CD14-positive monocyte (primary cell): ENCODE measurements at places on chromosomes 4 and X.

DNA sequence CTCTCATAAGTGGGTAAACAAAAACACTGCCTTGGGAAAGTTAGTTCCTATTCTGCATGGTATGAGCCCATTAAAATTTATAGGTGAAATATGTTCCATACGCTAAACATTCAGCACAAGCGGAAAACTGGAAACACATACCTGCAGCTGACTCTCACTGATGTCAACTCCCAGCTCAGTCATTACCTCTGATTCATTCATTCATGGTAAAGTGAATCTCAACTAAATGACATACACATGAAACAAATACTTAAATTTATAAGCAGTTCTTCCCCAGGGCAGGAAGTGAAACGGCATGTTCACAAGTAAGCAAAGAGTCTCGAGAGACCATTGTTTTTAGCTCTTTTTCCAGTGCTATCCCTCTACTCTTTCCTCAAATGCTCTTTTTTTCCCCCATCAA lies 1.6 kb downstream of the SLC10A6 start:
- H3K36me3 ChIP-seq: no peaks in the 10 kb centered on the region
- DNase-seq: no peak
- no peaks in the 10 kb centered on the region for H3K27me3 ChIP-seq
- H3K4me3 ChIP-seq: no peak overlapping the region
- H3K27ac ChIP-seq: no peak overlapping the region

DNA sequence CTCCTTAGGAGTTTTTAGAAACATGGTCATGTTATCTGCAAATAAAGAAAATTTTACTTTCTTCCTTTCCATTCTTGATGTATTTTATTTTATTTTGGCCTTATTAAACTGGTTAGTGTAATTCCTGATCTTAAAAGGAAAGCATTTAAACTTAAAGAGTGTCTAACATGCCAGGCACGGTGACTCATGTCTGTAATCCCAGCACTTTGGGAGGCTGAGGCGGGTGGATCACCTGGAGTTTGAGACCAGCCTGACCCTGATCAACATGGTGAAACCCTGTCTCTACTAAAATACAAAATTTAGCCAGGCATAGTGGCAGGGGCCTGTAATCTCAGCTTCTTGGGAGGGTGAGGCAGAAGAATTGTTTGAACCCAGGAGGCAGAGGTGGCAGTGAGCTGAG lies 281.3 kb downstream of the PTTG2 start:
- DNase-seq: no peak
- no peak overlapping the region for H3K4me3 ChIP-seq
- H3K4me1 ChIP-seq: peaks cover 3% of the 10 kb centered on the region
- H3K36me3 ChIP-seq: no peaks in the 10 kb centered on the region

GRCh38 chr4:175639346-175639745 lies 172.7 kb downstream of the GPM6A start:
- DNase-seq: no peak
- H3K27me3 ChIP-seq: no peaks in the 10 kb centered on the region

GRCh38 chr4:177010418-177010817 lies 217.7 kb upstream of the VEGFC start:
- no peak overlapping the region for H3K27ac ChIP-seq
- no peak overlapping the region for H3K4me3 ChIP-seq
- H3K27me3 ChIP-seq: no peaks in the 10 kb centered on the region
- no peak for DNase-seq
- no peaks in the 10 kb centered on the region for H3K4me1 ChIP-seq
- H3K36me3 ChIP-seq: no peaks in the 10 kb centered on the region

- H3K4me1 ChIP-seq: no peaks in the 10 kb centered on the region
- DNase-seq: no peak
- no peaks in the 10 kb centered on the region for H3K36me3 ChIP-seq
Observed at GRCh38 chr4:150395872-150396271, 186.1 kb upstream of the MAB21L2 start.

GRCh38 chr4:102563000-102563399 lies 61.8 kb downstream of the NFKB1 start:
- H3K36me3 ChIP-seq: peaks cover 64% of the 10 kb centered on the region
- DNase-seq: peak; percentile 52
- no peak overlapping the region for H3K27ac ChIP-seq
- H3K4me3 ChIP-seq: no peak overlapping the region

DNA sequence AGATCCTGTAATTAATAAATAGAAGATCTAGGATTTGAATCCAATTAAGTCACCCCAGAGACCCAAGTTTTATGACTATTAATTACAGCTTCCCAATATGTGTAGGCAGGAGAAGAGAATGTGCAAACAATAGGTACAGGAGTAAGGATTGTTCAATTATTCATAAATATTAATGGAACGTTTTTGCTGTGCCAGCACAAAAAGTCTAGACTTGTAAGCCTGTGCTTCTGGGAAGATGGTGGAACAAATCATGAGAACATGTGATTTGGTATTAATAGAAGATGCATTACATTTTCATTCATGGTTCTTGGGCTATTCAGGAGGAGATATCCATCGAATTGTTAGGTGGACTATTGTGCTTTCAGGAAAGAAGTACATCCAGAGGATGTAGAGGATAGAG lies 1240.9 kb downstream of the STIM2 start:
- DNase-seq: no peak
- H3K36me3 ChIP-seq: no peaks in the 10 kb centered on the region
- no peak overlapping the region for H3K4me3 ChIP-seq
- no peak overlapping the region for H3K27ac ChIP-seq
- no peaks in the 10 kb centered on the region for H3K27me3 ChIP-seq

DNA sequence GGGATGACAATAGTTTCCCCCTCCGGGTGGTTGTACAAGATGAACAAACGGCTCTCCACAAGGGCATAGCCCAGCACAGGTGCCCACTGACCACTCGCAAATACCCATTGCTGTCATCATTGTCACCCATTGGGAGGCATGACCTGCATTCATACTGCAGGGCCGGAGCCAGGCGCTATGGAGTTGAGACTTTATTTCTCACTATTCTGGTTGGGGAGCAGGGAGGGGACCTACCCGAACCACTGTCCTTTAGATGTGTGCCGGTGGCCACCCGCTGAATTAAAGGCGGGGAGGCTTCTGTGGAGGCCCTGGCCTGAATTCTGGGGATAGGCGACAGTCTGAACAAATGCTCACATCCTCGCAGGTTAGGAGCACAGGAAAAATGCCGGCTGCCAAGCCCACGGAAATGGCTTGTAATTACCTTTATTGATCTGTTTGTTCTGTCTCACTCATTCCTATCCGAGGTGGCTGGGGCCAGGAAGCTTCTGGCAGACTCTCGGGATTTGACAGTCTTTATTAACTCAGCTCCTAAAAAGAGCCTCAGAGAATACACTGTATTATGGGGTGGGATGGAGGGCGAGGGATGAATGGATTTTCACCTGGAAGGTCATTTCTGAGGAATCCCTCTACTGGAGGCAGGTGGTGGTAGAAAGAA lies 125.1 kb upstream of the PSAPL1 start:
- no peak for DNase-seq
- no peak overlapping the region for H3K4me3 ChIP-seq
- no peaks in the 10 kb centered on the region for H3K36me3 ChIP-seq
- no peak overlapping the region for H3K27ac ChIP-seq
- no peaks in the 10 kb centered on the region for H3K27me3 ChIP-seq
- H3K4me1 ChIP-seq: no peaks in the 10 kb centered on the region

DNA sequence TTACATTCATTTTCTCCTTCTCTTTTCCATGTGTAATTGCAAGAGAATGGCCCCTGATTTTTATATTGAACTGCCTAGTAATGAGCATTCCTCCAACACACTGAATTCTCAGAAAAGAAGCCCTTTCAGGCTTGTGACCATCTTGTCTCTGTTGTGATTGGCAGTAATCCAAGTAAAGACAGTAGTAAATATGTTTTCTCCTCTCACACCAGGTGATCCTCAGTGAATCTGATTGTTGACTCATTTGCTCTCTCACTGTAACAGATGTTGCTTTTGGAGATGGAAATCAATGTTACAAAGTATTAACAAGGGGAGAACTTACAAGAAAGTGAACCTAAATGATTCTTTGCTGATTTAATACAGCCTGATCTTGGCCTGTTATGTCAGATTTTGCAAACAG lies 271.0 kb downstream of the AFF2 start:
- H3K4me1 ChIP-seq: no peaks in the 10 kb centered on the region
- no peaks in the 10 kb centered on the region for H3K27me3 ChIP-seq
- DNase-seq: no peak
- H3K4me3 ChIP-seq: no peak overlapping the region
- H3K36me3 ChIP-seq: no peaks in the 10 kb centered on the region

GRCh38 chr4:126354784-126355183 lies 1040.0 kb downstream of the FAT4 start:
- DNase-seq: no peak
- H3K27ac ChIP-seq: no peak overlapping the region
- no peaks in the 10 kb centered on the region for H3K36me3 ChIP-seq
- no peaks in the 10 kb centered on the region for H3K27me3 ChIP-seq

DNA sequence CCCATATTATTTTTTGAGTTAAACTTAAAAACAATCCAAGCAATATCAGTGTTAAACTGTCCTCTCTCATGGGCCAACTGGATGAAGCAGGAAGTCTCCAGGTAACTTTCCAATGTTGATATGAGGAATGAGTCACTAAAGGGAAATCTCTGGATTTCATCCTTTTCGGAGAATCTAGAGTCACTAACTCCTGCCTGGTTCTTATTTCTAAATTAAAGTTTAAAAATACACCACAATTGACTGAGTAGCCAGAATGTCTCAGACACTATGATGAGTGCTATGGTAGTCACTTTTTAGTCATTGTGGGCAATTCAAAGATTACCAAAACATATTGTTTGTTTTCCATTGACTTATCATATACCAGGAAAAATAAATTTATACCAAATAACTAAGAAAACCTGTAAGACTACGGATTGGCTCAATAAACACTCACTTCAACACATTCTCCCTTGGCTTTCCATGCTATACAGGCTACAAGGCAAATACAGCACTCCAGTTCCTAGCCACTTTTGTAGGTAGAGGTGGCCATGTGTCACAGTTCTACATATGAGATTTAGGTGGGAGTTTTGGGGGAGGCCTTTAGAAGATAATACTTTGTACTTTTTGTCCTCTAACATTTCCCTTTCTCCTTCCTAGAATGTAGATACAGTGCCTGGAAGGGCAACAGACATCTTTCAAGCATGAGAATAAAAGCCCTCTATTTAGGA lies 8.6 kb downstream of the SLC9B2 start:
- H3K4me1 ChIP-seq: no peaks in the 10 kb centered on the region
- H3K27me3 ChIP-seq: no peaks in the 10 kb centered on the region
- H3K4me3 ChIP-seq: no peak overlapping the region
- H3K27ac ChIP-seq: no peak overlapping the region
- no peak for DNase-seq

DNA sequence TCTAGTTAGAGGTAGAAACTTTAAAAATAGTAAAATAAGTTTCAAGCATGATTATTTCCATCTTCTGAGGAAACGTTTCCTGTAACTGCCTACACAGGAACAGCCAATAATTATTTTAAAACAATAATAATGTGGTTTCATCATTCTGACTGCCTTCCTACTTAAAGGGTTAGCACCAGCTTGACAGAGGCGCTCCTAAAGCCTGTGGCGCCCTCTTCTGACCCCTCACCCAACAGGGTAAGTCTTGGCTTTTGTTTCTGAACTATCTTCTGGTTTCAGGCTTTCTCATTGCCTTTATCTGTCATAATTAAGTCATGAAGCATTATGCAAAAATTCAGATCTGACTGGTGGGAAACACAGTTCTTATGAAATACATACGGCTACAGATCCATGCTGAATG lies 96.7 kb downstream of the ITM2A start:
- peak; percentile 13 for DNase-seq
- H3K36me3 ChIP-seq: no peaks in the 10 kb centered on the region
- H3K27ac ChIP-seq: no peak overlapping the region
- no peaks in the 10 kb centered on the region for H3K4me1 ChIP-seq
- no peak overlapping the region for H3K4me3 ChIP-seq
- no peaks in the 10 kb centered on the region for H3K27me3 ChIP-seq

DNA sequence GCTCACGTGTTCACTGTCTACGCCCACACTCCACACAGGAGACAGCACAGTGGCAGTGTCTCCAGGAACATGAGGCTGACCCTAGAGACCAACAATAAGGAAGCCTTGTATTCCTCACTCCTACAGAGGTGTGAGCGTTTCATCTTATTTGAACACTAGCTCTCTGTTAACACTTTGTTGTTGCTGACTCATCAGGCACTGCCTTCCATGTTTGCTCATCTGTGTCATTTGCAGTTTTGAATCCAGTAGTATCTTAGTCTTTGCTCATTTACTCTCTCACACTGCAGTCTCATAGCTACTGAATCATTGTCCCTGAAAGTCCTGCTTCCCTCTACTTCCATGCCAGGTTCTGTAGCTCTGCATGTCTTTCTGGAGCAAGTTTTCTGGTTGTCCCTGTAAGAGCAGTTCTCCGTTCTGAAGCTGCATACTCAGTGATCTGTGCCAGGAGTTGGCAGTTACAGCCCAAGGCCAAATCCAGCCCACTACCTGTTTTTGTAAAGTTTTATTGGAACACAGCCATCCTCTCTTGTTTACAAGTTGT lies 80.3 kb upstream of the DCLK2 start:
- DNase-seq: no peak
- no peaks in the 10 kb centered on the region for H3K27me3 ChIP-seq
- H3K4me3 ChIP-seq: no peak overlapping the region
- no peaks in the 10 kb centered on the region for H3K36me3 ChIP-seq
- no peaks in the 10 kb centered on the region for H3K4me1 ChIP-seq
- H3K27ac ChIP-seq: no peak overlapping the region

- no peaks in the 10 kb centered on the region for H3K36me3 ChIP-seq
- H3K27me3 ChIP-seq: no peaks in the 10 kb centered on the region
- H3K4me3 ChIP-seq: no peak overlapping the region
- DNase-seq: no peak
Observed at GRCh38 chr4:129561886-129562671, 466.1 kb downstream of the C4orf33 start.

DNA sequence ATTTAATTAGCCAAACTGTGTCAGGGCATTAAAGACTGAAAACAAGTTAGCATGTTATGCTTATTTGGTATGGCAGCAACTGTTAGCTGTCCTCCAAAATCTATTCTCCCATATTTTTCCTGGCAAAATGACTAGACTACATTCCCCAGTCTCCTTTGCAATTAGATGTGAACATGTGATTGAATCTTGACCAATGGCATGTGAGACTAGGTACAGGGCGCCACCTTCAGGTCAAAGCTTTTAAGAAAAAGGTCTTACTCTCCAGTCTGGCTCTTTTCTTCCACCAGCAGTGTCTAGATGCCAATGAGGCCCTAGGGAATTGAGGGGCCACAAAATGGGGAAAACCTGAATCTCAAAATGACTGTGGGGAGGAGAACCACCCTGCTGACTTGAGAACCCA lies 408.2 kb downstream of the SMARCA1 start:
- H3K27ac ChIP-seq: no peak overlapping the region
- H3K27me3 ChIP-seq: no peaks in the 10 kb centered on the region
- no peaks in the 10 kb centered on the region for H3K36me3 ChIP-seq
- no peaks in the 10 kb centered on the region for H3K4me1 ChIP-seq
- DNase-seq: no peak

DNA sequence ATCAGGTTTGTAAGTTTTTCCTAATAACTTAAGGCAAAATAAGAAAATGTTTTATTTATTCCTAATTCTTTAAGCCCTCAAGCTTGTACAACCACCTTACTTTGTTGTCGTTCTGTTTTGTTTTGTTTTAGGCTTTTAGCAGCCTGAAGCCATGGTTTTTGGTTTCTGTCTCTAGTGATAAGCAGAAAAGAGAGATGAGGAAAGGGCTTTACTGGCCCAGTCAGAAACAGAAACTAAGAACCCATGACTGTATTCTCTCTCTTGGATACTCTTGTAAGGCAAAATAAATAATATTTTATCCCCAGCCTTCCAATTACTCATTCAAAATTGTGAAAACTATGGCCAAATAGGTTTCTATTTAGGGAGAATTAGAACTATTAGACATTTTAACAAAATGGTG lies 29.4 kb downstream of the TBC1D19 start:
- H3K27me3 ChIP-seq: no peaks in the 10 kb centered on the region
- H3K4me3 ChIP-seq: no peak overlapping the region
- no peak for DNase-seq
- no peak overlapping the region for H3K27ac ChIP-seq
- no peaks in the 10 kb centered on the region for H3K36me3 ChIP-seq
- no peaks in the 10 kb centered on the region for H3K4me1 ChIP-seq
